Activated T-helper 1 cell treated with Interleukin-2 at 50 U/mL for 16 hours (primary cell): ENCODE measurements at places on chromosomes 2 and 18.
A peak's percentile ranks its signal among the peaks of the same experiment; 100 is the strongest.

DNA sequence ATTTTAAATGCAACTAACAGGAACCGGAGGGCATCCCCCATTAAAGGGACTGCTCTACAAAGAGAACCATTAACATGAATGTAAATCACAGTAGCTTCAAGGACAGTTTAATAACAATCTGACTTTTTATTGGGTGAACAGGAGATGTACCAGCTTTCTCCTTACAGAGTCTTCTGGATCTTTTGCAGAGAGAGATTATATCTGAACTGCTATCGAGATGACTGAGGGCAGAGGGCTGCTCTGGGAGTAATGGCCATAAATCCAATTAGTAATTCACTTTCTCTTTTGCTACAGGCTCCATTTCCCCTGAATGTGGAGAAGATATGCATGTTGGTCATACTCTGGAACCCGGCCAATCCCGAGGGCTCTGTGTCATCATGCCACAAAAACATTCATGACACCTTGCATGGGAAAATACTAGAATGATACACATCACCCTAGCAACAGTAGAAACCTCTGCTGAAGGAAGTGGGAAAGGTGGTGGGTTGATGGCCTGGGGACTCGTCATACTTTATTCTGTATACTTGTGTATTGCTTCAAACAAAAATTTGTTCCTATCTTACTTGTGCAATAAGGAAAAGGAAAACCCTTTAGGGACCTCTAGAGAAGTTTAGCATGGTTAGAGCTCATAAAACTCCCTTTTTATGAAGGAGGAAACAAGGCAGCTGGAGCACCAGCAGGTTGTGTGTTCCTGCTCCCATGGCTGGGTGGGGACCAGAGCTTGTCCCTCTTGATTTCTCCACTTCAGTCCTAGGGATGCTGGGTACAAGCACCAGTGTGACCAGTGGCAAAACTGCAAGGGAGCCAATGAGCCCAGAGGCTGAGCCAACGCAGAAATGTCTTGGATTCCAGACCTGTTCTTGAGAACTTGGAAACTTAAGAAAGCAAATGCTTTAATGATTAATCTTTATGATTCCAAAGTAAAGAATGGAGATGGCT, 26.0 kb downstream of the CTAGE1 start:
- DNase-seq: no peak

GRCh38 chr2:96524482-96525210, 11.9 kb upstream of the ARID5A start:
- DNase-seq: no peak

DNA sequence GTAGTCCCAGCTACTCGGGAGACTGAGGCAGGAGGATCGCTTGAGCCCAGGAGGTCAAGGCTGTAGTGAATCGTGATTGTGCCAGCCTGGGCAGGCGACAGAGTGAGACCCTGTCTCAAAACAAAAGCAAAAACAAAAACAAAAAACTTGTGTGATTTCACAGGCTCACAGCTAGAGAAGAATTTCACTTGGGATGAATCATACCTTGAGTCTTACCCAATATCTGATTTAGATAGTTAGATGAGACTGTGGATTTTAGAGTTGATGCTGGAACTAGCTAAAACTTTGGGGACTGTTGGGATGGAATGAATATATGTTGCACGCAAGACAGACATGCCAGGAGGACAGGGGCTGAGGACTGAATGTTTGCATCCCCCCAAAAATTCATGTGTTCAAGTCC, 4.4 kb downstream of the ANKRD29 start:
- DNase-seq: no peak

GRCh38 chr18:39190508-39190907, 1624.9 kb upstream of the CELF4 start:
- no peak for DNase-seq

GRCh38 chr2:184780944-184781343, 182.6 kb downstream of the ZNF804A start:
- no peak for DNase-seq

GRCh38 chr18:49898421-49898820, 85.1 kb upstream of the ACAA2 start:
- DNase-seq: peak; percentile 26
